Dermis microvascular lymphatic vessel endothelial cell (primary cell): ENCODE measurements at places on chromosomes 11 and 22. TPM values are rescaled to one million over a fixed set of nuclear protein-coding genes. Genes with fewer than 3 reads are reported as not detected.

The SNRPD3 gene
- 185 TPM in 2 replicates for total RNA-seq

The CD3E gene
- not detected in 2 replicates for total RNA-seq

The C22orf15 gene
- total RNA-seq, result 0.38 and 0.64 TPM in 2 replicates

The YAP1 gene
- total RNA-seq, result 63.3 and 109 TPM in 2 replicates

- no peak for DNase-seq
Observed at GRCh38 chr22:40385036-40385782, 14.8 kb downstream of the SGSM3 start.

- DNase-seq, result no peak
Observed at GRCh38 chr11:39327302-39327701, 2132.2 kb downstream of the LRRC4C start.

GRCh38 chr11:86699040-86699791, 26.8 kb upstream of the ME3 start:
- DNase-seq, result no peak

GRCh38 chr22:30250661-30251267, 4.2 kb upstream of the LIF start:
- DNase-seq, result peak; percentile 25

DNA sequence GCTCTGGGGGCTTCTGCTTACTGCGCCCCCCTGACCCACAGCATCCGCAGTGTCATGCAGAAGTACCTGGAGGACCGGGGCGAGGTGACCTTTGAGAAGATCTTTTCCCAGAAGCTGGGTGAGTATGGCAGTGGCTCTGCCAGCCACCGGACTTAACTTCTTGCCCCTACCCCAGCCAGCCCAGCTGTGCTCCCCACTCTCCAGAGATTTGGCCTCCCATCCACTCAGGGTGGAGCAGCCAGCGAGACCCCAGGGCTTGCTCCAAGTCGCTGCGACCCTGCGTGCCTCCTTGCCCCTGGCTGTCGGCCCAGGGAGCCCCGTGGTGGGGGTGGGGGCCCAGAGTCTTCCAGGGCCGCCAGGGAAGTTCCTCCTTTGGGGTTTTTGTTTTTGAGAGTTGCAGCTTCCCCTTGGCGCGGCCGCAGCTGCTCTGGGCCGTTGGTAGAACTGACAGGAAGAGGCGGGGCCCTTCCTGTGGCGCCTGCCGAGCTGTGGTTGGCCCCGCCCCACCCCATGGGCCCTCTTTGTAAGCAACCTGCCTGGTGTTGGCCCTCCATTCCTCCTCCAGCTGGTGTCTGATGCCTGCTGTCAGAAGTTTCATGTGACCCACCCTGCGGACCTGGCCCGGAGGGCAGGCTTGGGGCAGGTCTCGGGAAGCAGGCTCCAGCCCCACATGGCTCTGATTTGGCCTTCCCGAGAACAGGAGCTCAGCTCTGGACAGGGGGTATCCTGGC, 11.1 kb downstream of the GRK2 start:
- DNase-seq, result peak; percentile 89
